ENCODE measurements at places on chromosomes 4 and X.

- no peak for DNase-seq
Measured at GRCh38 chr4:184403384-184403781, 71.0 kb downstream of the IRF2 start.

DNA sequence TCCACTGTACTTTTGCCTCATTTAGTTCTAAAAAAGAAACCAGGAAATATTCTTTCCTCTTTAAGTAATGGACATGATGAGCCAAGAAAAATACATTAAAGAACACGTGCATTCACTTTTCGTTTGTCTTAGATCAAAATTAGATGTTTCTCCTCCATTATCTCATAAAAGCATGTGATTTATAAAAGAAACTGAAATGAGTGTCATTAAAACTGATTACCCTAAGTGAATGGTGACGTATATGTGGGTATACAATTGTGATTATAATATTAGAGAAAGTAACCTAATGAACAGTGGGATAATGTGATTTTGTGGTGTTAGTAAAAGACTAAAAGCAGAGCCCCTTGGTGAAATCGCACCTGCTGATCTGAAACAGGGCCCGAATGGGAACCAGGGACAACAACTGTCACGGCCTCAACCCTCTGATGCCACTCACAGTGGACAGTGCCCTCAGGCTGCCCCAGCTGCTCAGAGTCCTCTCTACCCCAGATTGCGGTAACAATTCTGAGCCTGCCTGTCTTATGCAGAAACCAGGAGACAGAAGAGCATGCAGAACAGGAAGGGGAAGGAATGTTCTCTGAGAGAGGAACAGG, 25.7 kb upstream of the HS6ST2 start:
- DNase-seq = no peak

DNA sequence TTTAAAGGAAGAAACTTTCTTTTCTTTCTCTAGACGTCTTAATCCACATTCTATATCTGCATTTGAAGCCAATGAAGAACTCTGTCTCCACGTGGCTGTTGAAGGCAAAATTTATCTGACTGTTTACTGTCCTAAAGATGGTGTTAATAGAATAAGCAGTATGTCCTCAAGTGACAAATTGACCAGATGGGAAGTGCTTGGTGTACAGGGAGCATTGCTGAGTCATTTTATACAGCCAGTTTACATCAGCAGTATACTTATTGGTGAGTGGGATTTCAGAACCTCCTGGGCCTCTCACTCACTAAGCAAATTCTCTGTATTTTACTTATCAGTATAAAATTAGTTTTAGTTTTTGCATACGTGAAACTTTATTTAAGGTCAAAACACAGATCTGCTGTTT, 33.7 kb downstream of the ADAD1 start:
- no peak for DNase-seq

GRCh38 chr4:5366421-5366820, 315.1 kb downstream of the STK32B start:
- no peak for DNase-seq

- DNase-seq = no peak
Measured at GRCh38 chr4:182847576-182848450, 69.4 kb downstream of the DCTD start.

GRCh38 chrX:112997991-112998390, 157.4 kb upstream of the AMOT start:
- DNase-seq = no peak

- DNase-seq = no peak
Measured at GRCh38 chr4:109803924-109804571, 2.2 kb upstream of the CFI start.

DNA sequence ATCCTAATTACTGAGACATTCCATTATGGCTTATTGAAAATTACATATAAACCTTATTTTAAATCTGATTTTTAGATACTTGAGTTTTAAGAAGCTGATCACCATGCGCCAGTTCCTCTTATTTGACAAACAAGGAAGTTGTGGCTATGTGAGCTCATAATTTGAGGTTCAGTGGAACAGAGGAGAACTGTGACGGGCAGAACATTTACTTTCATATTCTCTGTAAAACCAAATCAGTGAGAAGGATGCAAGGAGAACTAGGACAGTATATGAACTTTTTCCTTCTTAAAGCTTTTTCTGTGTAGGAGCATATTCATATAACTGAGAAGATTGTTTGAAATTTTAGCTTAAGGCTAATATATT, 25.3 kb downstream of the STIM2 start:
- no peak for DNase-seq

- DNase-seq = no peak
Measured at GRCh38 chr4:126976850-126977632, 655.7 kb upstream of the INTU start.

DNA sequence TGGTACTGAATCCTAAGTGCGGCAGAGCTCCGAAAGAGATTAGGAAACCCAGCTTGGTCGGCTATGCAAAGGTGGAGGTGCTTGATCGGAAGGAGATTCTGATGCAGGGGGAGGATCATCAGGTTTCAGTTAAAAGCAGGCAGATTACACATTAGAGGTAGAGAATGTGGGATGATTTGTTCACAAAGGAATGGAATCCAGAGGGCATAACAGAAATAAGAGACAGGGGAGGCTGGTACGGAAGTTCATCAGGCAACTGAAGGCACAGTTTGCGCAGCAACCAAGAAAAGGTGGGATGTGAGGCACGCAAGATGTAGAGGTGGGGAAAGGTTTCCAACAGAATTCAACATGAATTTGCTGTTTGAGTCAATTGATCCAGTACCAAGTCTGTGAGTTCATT, 424 bp upstream of the ZNF330 start:
- DNase-seq = no peak

DNA sequence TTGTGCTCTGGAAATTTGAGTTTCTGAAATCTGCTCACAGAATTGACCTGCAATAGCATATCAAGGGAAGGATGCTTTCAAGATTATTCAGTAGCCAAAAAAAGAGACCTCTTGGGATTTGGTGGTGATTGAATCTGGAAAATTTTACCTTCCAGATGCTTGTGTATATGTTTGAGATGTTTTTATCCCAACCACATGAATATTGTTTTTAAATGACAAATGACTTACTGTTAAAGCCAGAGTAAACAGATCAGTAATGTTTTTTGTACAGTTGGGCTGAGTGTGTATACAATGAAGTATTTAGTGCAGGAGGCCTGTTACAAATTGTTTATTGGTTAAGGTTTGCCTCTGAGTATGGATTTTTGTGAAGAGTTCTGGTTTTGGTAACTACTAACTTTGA, 126.5 kb downstream of the CBR4 start:
- no peak for DNase-seq

GRCh38 chrX:78822157-78822690, 74.7 kb downstream of the LPAR4 start:
- no peak for DNase-seq
